ENCODE measurements at places on chromosomes 11 and 22. TPM values are rescaled to one million over a fixed set of nuclear protein-coding genes. Genes with fewer than 3 reads are reported as not detected.

Gene IRF7
- polyA plus RNA-seq: 8.1 TPM

Gene KLHL35
- 0.40 TPM for polyA plus RNA-seq

Gene GDPD4
- not detected for polyA plus RNA-seq

Gene BRSK2
- 0.30 TPM for polyA plus RNA-seq

DNA sequence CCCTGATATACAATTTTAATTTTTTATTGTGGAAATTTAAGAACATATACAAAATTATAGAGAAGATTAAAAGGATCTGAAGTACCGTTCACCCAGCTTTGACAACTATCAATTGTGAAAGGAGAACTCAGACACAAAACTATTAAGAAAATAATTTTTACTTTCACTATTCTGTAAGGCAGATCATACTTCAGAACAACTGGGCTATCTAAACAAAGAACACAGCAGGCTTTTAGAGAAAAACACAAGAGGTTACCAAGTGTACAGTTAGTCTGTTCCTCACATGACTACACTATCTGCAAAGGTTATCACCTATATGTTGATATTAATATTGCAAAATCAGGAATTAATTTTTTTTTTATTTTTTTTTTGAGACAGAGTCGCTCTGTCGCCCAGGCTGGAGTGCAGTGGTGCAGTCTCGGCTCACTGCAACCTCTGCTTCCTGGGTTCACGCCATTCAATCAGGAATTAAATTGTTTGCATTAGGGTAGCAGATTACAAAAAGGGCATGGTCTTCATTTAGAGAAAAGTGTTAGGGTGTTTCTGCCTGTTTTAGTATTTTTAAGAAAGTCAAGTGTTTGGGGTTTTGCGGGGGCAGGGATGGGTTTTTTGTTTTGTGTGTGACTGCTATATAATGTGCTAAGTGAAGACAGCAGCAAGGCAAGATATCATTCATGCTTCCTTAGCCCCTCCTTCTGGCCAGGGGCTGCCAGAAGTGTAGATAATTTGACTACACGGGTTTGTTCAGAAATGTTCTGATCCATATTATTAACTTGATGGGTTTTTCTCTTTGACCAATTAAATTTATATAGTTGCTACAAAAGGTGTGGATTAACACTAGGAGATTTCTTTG is 27.6 kb upstream of the SIK2 start:
- no peak for DNase-seq

DNA sequence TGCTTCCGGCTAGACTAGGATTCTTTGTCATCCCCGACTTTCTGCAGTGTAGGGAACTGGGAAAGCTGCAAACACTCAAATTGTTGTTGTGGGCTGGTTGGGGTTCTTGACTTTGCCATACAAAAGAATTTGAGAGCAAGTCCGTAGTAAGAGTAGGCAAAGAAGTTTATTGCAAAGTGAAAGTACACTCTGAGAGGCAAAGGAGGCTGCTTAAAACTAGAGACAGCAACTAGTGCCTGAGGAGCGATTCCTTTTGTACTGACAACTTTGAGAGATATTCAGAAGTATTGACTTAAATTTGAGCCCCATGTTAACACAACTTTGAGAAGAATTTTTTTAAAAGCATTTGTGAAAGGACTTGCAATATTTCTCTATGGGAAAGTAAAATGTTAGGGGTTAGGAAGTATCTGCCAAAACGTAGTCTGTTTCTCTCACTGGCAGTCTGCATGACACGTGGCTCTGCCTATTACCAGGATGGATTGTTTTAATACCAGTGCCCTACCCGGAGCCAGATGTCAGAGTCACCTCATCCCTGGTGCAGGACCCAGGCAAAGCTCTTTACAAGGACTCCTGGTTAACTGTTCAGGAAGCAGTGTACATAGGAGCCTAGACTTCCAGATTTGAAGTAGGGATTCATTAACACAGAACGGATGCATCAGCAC is 85.0 kb upstream of the CLPB start:
- DNase-seq: no peak

DNA sequence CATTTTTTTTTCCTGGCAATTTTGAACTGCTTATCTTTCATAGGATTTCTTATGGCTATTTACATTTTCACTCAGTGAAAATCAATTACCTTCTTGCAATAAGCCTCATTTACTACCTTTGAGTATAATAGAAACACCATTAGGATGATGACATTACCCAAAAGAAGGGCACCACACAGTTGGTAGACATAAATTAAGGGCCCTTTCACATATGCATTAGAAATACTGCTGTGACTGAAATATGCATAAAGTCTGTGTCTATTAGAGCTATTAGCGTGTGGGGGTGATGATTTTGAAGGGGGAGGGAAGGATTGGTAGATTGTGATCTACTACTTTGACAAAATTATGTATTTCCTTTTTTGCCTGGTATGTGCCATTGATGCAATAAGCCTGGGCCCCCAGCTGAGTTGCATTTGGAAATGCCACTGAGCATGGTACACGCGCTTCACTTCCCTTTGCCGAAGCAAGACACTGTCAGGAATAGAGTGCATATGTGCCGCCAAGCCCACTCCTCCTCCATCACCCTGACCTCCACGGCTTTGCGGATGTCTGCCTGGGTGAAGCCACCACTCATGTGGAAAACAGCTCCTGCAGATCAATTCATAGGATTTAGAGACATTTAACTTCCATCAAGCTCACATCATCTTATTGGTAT is 339.3 kb downstream of the DCDC1 start:
- DNase-seq: no peak

DNA sequence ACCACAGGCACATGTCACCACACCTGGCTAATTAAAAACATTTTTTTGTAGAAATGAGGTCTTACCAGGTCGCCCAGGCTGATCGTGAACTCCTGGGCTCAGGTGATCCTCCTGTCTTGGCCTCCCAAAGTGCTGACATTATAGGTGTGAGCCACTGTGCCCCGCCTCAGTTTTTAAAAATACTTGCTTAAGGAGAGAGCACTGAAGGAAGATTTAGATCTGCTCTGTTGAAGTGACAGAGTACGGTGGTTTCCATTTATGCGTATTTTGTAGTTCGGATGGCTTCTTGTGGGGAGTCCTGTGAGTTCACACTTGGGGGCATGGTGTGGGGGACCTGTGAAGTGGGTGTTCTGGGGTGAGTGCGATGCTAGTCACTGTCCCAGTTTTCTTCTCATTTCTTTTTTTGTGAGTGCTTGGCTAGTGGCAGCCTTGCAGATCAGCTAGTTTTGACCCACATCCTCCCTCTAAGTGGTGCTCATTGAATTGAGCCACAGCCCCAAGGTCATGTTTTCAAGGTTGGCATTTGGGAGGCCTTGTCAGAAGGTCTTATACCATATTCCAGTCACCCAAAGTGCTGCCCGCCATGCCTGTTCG is 31.5 kb downstream of the PTPRJ start:
- no peak for DNase-seq

- no peak for DNase-seq
Measured at GRCh38 chr11:16095756-16096155, 260.6 kb downstream of the SOX6 start.

- DNase-seq: no peak
Measured at GRCh38 chr11:11604370-11604990, 17.3 kb downstream of the GALNT18 start.

- DNase-seq: no peak
Measured at GRCh38 chr11:114088836-114089235, 29.3 kb downstream of the ZBTB16 start.

DNA sequence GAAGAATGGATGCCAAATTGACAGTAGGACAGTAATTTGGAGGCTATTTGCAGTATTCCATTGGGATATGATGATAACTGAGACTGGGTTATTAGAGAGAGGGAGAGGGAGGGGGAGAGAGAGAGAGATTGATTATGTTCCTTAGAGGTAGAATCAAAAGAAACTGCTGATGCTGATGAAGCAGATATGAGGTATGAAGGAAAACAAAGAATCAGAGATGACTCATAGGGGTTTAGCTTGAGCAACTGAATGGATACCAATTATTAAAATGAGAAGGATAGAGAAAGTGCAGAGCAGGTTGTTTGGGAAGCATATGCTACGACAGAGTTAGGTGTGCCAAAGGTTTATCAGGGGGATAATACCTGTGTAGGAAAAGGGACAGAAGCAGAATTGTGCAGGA is 12.8 kb upstream of the NUCB2 start:
- no peak for DNase-seq

DNA sequence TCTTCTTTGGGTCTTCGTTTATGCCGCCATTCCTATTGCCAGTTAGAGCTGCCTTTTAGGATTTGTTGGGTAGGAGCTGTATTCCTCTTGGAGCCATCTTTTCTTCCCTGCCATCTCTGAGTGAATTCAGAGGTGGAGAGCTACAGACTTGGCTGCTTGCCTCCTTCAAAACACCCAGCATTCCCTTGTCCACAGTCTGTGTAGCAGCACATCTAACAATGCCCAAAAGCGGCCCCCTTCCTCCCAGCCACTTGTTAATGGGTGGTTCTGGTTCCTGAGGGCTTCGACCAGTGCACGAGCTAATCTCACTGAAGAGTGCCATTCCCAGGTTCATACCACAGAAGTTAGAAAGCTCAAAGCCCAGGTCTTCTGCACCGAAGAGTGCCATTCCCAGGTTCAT is 37.7 kb downstream of the MARK2 start:
- no peak for DNase-seq

DNA sequence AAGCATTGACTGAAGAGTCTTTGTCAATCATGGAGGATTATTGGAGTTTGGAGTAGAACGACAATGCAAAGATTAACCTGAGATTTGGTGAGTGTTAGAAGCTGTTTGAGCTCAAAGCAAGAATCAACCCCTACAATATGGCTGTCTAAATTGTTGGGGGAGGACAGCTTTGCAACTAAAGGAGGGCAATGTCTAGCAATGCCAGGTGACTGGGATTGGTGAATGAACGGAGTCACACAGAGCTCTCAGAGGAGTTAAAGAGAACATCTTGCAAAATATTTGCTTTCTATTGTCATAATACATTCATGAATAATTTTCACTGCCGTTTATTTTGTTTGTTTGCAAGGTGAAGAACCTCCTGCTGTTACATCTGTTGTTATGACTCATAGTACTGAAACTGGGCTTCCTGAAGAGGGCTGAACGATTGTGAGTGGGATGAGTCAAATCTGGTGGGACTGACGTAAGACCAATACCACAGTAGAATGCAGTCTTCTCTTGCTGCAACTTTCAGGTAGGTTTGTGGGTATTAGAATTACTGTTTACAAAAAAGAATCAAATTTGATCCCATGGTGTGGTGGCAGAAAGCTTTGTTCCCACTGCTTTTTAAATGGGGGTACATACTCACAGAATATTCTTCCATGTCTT is 281.9 kb downstream of the CADM1 start:
- no peak for DNase-seq

GRCh38 chr11:13278609-13279486 is 1.3 kb downstream of the BMAL1 start:
- no peak for DNase-seq

GRCh38 chr22:28222976-28223745 is 304.1 kb upstream of the PITPNB start:
- no peak for DNase-seq

DNA sequence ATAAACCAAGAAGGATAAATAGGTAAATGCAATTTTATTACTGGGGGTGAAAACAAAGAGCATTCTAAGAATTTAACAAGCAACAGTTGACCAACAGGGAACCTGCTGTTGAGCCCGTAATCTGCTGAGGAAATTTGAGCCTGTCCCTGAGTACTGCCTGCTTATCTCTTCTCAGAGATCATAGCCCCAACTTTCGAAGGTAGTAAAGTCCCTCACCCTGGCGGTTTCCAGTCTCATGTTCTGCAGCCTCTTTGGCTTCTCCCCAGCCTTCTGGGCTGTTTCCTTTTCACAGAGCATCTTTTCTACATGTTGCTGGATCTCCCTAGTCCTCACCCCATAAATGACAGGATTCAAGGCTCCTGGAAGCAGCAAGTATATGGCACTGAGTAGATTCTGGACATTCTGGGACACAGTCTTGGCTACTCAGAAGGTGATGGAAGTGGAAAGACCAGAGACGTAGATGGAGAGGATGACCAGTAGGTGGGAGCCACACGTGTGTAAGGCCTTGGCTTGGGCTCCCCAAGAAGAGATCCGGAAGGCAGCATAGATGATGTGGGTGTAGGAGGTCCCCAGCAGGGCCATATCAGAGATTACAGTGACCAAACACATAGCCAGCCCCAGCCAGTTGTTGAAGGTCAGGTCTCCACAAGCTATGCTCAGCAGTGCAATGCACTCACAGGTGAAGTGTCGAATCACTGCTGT is 51.6 kb downstream of the RRM1 start:
- DNase-seq: no peak

- no peak for DNase-seq
Measured at GRCh38 chr22:19626666-19627065, 87.6 kb upstream of the SEPTIN5 start.

- no peak for DNase-seq
Measured at GRCh38 chr11:113615773-113616172, 90.3 kb downstream of the TMPRSS5 start.

DNA sequence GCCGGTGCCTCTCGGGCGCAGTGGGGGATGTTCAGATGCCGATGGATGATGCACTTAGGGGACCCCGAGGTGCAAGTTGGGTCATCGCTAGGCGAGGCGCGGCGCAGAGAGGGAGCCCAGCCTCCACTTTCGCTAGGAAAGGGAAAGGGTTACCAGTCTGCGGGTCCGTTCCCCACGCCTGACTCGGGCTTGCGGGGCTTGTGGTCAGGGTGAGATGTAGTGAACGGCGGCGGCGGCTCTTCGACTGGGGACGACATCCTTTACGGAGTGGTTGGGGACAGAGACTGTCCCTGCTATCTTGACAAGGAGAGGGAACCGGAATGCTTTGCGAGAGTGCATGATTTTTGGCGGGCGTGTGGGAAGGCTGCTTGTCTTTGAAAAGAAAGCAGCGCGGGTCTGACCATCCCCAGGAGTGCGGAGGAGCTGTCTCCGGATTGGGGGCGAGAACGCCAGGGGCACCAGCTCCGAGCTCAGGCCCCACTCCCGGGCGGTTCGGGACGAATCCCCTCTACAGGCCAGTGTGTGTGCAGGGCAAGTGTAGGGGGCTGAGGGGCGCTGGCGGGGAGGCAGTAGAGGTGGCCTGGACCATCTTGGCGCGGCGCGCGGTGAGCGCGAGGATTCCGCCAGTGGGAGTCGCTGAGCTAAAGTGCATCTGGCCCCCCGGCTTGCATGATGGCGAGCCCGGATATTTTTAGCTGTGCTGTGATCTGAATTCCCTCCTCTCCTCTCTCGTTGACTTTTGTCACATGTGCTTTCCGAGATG is 1.1 kb downstream of the FAT3 start:
- peak; percentile 35 for DNase-seq

GRCh38 chr11:128931066-128931465 is 11.6 kb downstream of the TP53AIP1 start:
- no peak for DNase-seq

GRCh38 chr11:11427542-11427941 is 74.5 kb upstream of the CSNK2A3 start:
- no peak for DNase-seq

- DNase-seq: no peak
Measured at GRCh38 chr11:78239781-78240180, 51.1 kb downstream of the USP35 start.

- no peak for DNase-seq
Measured at GRCh38 chr11:79672786-79673185, 232.0 kb upstream of the TENM4 start.

- DNase-seq: no peak
Measured at GRCh38 chr11:63462137-63462536, 28.8 kb downstream of the PLAAT5 start.

Data from right renal pelvis (tissue), 4 donors.